NCI-H1105 (cell line): ENCODE measurements at places on chromosomes 6 and 20.

- DNase-seq = no peak
These were observed 69.5 kb downstream of the NOL4L start for GRCh38 chr20:32515631-32516101.

DNA sequence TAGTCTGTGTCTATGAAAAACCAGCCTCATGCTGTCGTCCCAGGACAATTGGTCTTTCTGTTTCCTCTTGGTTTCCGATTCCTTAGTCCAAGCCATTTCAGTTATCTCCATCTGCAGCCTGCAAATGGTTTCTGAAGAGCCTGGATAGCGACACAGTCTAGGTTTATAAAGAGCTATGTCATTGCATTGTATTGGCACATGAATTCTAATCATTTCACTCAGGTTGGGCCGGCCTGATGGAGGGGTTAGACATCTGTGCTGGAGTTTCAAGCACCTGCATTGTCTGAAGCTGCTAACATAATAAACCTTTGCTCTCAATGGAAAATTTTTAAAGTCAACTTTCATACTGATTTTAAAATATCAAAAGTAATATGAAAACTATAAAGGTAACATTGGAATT is 232.6 kb upstream of the MAP3K7 start:
- no peak for DNase-seq

GRCh38 chr6:17635568-17635967 is 35.5 kb downstream of the FAM8A1 start:
- no peak for DNase-seq

- DNase-seq = no peak
These were observed 143.0 kb downstream of the SAMD5 start for GRCh38 chr6:147651249-147652063.

GRCh38 chr6:3782876-3783832 is 31.6 kb upstream of the PXDC1 start:
- DNase-seq = no peak

DNA sequence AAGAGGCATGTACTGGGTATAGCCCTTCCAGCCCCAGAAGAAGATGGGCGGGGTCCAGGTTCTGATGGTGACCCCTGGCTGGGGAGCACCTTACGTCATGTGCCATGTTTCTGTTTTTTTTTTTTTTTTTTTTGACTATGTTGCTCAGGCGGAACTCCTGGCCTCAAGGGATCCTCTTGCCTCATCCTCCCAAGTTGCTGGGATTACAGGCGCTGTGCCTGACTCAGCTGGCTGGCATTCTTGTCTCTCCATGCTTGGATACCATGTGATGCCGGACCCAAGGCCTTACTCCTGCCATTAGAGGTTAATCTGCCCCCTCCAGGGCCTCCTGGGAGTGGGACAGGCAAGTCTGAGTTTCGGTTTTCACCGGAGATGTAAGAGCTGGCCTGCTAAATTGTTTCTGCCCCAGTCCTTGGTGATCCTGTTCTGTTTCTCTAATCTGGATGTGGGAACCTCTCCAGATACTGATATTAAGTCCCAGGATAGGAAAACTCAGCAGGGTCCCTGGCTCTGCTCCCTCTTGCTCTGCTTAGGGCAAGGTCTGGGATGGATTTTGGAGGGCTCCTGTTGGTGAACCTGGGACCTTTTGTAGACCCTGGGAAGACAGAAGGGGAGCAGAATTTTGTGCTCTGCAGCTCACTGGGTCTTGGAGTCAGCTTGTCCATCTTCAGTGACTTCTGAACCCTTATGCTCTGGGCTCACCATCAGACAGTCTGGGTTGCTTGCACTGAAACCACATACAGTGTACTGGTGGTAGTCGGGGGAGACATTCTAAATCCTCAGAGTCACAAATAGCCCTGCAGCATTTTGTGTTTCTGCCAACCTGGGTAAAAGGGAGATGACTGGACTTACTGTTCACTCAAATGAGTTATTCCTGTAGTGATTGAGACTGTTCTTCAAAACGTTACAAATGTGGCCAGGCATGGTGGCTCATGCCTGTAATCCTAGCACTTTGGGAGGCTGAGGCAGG is 45.1 kb downstream of the PTK7 start:
- no peak for DNase-seq

DNA sequence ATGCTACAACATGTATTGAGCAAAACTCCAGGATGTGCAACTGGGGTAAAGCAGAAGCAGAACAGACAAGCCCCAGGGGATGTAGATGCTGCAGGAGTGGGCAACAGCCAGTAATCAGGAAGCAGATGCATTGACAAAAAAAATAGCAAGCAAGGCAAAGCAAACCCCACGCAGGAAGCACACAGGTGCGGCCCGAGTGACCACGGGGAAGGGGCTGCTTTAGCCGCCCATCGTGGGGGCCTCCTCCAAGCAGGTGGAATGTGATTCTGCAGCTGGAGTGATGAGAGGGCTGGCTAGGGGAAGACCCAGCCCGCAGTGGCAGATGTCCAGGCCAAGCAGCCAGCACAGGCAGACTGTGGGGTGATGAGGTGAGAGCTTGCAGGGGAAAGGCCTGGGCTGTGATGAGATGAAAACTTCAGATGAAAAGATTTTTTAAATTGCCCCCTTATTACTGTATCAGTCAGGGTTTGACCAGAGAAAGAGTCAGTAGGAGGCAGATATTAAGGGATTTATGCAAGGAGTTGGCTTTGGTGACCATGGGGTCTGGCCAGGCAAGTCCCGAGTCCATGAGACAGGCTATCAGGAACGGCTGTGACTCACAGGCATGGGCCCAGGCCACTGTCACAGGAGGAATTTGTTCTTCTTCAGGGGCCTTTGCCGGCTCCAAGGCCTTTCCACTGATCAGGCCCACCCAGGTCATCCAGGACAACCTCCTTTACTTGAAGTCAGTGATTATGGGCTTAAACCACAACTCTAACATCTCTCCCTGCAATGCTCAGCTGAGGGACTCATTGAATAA is 207.6 kb downstream of the ANKRD60 start:
- no peak for DNase-seq
